NAMALWA (cell line): ENCODE measurements at places on chromosomes 4 and X.

DNA sequence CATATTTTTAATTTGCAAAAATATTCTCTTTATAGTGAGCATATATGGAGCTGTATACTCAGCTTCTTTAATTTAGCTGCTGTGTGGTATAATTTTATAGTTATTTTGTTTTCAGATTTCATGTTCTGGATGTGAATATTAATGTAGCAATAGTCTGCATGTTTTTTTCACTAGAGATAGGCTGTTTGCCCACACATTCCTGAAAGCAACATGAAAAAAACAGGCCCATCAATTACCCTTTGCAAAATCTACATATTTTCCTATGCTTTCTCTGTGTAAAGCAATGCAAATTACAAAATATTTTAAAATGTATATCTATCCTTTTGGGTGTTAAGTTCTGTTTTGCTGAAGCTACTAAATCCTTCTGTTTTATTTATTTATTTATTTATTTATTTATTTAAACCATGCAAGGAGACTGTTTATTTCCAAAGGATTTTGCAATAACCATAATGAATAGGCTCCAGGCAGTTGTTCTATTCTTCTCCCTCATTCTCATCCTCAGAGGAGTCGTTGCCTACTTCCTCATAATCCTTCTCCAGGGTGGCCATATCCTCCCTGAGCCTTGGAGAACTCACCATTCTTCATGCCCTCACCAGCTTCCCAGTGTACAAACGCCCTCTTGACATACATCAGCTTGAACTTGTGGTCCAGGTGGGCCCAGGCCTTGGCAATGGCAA, 277.1 kb downstream of the ANKRD50 start:
- DNase-seq: no peak

DNA sequence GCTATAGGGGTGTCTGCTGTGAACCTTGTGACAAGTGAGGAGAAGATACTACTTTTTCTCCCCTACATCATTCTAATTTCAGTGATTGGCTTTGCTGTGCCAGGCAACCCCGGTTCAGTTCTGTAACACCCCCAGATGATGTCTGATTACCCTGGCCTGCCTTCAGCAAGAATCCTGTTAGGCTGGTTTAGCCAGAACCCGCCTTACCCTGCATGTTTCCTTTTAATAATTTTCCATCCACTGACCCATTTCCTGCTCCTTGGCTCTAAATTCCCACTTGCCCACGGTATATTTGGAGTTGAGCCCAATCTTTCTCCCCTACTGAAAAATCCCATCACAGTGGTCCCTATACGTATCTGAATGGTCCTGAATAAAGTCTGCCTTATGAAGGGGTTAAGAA, 46.5 kb upstream of the HPSE start:
- no peak for DNase-seq

GRCh38 chrX:108541286-108541685, 101.6 kb downstream of the COL4A5 start:
- DNase-seq: no peak

GRCh38 chrX:39773923-39774773, 323.6 kb downstream of the BCOR start:
- no peak for DNase-seq

- no peak for DNase-seq
Measured at GRCh38 chr4:78570117-78570516, 18.5 kb downstream of the ANXA3 start.

GRCh38 chr4:103073792-103074438, 2.6 kb downstream of the SLC9B2 start:
- DNase-seq: no peak
